ENCODE measurements at places on chromosomes 5 and 9.

GRCh38 chr5:158814521-158814920 lies 285.2 kb downstream of the EBF1 start:
- no peak for DNase-seq

- DNase-seq: no peak
Measured at GRCh38 chr9:133474215-133474614, 4.7 kb downstream of the SLC2A6 start.

DNA sequence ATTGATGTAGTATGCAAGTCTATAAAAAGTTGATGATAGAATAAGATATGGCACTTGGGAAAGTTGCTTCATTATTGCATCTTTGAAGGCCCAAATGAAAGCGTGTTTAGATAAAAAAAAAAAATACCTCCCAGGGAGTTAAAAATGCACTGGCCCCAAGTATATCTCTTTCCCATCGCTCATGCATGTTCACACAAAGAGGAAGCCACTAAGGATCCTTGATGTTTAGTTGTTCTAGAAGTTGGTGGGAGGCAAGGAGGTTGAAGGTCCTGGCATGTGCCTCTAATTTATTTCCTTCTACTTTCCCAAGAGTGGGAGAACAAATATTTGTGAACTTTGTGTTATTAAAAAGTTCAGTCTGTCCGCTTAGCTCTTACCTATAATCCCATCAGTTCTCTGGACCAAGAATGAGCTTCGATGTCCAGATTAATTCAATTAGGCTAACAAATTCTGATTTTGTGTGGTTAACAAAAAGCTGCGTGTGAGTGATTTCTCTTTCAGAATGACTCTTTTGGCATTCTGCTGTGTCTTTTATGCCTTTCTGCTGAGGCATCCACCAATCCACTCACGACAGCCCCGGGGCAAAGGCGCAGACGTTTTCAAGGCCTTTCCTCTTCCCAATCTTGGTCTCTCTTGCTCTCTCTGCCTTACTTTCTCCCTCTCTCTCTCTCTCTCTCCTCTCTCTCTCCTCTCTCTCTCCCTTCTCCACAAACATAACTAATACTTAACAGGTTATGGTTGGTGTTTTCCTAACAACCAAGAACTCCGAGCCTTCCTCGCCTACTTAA lies 135.1 kb upstream of the ERCC6L2 start:
- DNase-seq: no peak

GRCh38 chr9:30310711-30311110 lies 2073.7 kb upstream of the ACO1 start:
- no peak for DNase-seq

GRCh38 chr5:133967698-133968203 lies 674 bp downstream of the C5orf15 start:
- no peak for DNase-seq

- no peak for DNase-seq
Measured at GRCh38 chr9:134592018-134592818, 49.4 kb upstream of the COL5A1 start.

GRCh38 chr9:5455181-5455580 lies 4.8 kb downstream of the CD274 start:
- no peak for DNase-seq

DNA sequence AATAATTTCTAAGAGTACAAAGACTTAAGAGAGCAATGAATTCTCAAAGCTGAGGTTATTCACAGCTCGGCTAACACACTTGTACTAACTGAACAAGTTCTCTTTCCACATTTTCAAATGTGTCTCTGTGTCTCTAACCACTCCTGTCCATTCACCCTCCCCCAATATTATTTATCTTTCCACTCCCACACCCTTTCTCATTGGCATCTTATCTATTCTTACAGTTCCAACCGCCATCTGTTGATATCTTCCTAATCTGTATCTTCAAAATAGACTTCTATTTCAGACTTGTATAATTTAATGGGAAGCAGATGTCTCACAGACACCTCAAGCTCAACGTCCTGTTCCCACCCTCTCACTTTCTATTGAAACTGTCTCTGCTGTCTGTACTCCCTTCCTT lies 205.9 kb downstream of the ANXA1 start:
- no peak for DNase-seq

DNA sequence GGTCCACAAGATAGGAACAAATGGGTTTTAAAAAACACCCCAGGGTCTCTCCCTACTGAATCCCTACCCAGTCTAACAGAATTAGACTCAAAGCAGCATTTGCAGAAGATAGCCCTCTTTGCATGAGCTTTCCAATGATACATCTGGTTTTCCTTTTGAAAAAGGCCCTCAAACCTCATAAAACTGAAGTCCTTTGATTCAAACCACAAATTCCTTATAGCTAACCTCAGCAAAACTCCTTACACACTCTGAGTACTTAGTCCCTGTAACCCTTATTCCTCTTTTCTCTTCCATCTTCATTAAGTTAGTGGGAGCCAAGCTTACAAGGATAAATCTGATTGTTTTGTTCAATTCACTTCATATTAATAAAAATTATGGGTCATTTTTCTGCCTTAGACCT lies 90.5 kb upstream of the TNC start:
- DNase-seq: no peak

GRCh38 chr5:45484781-45485180 lies 211.4 kb downstream of the HCN1 start:
- no peak for DNase-seq

DNA sequence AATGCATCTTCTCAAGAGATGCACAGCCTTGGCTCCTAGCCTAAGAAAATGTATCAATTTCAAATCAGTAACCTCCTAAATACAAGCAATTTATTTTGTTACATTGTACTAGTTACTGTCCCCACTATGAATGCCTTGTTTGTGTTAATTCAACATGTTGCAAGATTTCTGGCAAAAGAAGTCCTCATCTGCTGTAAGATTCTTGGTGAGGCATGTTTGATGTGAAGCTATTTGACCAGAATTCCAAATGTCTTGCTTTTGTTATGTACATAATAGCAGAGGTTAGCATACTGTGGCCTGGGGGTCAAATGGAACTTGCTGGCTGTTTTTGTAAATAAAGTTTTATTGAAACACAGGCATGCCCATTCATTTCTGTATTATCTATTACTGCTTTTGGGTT lies 1023.1 kb upstream of the WWC1 start:
- DNase-seq: no peak

GRCh38 chr5:111016801-111017200 lies 54.7 kb upstream of the TSLP start:
- DNase-seq: no peak

GRCh38 chr9:38416461-38416860 lies 7.8 kb downstream of the IGFBPL1 start:
- DNase-seq: no peak

DNA sequence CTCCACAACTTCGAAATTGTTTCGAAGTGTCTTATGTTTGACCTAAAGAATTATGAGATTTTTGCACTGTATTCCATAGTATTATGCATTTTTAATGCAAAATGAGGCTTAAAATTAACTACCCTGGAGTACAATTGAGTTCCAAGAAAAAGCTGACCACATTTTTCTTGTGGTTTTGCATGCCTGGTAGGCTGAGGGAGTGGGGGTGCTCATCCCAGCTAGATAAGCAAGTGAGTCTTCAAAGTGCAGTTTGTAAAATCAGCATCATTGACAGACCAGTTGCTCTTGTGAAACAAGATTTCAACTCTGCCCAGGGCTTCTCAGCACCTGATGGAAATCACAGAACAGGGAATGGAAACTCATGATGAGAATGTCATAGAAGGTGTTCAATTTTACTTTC lies 17.0 kb upstream of the NDUFS4 start:
- no peak for DNase-seq

DNA sequence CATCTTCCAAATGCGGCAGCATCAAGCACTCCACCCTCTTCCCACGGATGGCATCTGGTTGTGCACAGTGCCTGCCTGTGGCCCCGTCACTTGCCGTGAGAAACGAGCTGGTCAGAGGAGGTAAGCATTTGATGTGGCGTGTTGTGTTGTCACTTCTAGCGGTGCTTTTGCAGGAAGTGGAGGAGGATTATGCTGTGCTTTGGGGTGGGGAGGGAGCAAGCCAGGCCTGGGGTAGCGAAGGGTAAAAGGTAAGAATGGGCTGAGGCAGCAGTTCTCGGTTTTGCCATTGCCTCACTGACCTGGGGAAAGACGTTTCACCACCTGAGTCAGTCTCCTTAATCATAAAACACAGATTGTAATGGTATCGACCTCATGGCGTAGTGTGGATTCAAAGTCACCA lies 2.3 kb upstream of the POMT1 start:
- DNase-seq: peak; percentile 33

DNA sequence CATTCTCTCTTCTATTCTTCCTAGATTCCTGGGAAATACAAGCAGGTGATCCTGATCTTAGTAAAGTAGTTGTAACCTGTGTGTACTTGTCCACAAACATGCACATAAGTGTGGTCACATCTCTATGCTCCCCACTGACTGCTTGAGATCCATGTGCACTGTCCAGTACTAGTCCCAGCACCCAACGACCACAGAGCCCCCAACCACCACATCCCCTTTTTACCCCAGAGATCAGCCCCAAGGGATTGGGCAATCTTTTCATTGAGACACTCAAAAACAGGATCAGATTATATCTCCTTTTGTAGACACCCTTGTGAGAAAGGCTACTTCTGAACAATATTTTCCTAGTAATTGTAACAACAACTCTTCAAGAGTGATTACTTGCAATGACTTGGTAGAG lies 240.6 kb downstream of the ACTL7B start:
- no peak for DNase-seq

DNA sequence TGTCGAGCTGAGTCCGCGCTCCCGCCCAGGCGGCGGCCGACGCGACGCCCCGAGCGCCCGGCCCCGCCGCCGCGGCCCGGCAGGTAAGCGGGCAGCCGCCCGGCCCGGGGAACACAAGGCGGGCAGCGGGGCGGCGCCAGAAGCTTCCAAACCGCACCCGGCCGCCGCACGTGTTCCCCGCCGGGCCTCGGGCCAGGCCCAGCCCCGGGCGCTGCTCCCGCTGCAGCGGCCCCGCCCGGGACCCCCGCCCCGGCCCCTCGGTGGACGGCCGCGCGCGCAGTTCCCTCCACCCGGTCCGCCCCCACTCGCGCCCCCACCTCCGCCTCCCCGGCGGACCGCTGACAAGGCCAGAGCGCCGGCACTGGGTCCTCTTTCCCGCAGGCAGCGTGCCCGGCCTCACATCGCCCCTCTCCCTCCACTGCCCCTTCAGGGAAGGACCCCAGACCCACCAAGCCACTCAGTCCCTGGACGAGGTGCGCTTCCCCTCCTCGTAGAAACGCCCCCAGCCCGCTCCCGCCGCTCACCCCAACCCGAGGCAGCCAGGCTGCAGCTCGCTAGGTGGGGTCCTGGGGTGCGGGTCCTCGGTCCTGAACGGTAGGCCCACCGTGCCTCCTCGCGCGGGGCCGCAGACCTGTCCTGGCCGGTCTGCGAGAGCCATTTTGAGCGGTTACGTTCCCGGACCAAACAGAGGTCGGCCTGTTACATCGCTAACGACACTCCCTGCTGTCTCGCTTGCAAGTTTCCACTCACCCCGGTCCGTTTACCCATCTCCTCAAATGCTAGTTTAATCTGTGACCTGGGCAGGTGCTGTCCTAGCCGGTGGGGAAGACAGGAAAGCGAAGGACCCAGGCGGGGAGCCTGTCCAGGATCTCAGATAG lies 475 bp downstream of the WDR5 start:
- DNase-seq: no peak

- no peak for DNase-seq
Measured at GRCh38 chr5:168813184-168813968, 234.2 kb upstream of the PANK3 start.

DNA sequence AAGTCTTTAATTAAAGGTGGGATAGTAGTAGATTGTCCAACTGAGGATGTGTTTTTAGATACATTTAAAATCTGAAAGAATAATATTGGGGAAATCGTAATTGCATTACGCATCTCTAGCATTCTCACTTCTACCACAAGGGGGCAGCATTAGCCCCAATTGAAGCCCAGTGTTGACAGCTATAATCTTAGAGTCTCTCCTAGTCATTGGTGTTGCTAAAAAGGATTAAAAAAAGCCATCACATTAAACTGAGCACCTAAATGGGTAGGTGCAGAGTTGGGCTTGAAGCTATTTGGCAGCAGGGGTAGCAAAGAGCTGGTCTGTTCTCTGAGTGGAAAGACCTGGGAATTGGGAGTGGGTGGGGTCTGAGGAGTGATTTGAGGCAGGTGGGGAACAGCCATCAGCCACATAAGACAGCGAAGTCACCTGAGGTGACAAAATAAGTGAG lies 177.2 kb downstream of the OSTF1 start:
- peak; percentile 5 for DNase-seq

- DNase-seq: no peak
Measured at GRCh38 chr5:89445106-89445745, 562.2 kb upstream of the MEF2C start.

GRCh38 chr5:116861666-116862065 lies 287.0 kb upstream of the SEMA6A start:
- no peak for DNase-seq

DNA sequence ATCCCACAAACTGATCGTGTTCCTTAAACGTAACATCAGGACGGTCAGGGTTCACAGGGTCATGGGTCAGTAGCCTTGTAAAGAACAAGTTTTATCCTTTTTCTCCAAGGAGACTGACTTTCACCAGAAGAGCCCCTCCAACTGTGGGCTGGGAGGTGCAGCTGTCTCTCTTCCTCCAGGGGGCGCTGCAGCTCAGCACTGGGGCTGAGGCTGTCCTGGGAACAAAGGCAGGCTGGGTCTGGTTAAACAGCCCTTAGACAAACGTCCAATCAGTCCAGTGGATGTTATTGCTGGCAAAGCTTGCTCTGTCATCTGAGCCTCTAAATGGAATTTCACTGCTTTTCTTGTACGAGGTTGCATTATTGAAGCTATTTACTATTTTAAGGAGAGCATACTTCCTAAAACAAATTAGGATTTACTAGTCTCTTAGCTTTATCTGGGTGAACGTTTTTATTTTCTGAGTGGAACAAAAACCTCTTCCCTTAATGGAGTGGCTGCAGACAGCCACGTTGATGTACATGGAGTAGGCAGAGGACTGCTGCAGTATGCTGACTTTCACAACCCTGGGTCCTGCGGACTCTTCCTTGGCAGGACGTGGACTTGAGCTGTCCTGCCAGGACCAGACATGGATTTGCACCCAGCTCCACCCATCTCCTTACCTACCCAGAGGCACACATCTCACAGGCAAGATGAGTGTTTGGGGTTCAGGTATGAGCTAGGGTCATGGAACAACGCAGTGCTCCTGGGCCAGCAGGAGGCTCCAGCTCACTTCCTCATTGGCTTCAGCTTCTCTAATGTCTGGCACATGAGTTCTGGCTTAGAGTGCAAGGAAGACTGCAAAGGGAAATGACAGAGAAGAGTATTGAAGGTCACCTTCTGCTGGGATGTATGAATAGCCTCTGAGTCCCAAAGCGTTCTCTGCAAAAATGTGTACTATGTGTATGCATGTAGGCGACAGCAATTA lies 7.8 kb downstream of the EXOSC2 start:
- peak; percentile 49 for DNase-seq

Data from stimulated activated CD8-positive, alpha-beta memory T cell treated with anti-CD3 and anti-CD28 coated beads, Interleukin-7, amount 100 ng/mL, for 24 hours (primary cell).